HFF-Myc (cell line): ENCODE measurements at places on chromosomes 4 and X.

GRCh38 chr4:141339966-141340365, 119.3 kb downstream of the ZNF330 start:
- DNase-seq = no peak

DNA sequence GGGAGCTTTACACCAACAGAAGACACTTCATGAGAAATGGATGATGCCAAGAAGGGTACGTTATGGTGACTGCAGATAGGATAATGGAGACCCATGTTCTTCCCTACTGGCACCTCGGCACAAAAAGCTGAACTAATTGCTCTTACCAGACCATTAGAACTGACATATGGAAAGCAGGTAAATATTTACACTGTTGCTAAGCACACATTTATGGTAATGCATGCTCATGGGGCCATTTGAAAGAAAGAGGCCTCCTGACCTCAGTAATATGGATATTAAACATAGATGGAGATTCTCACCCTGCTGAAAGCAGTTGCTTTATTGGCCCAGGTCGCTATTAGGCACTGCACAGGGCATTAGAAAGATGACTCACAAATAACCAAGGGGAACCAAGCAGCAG, 1759.6 kb downstream of the C4orf33 start:
- DNase-seq = no peak

DNA sequence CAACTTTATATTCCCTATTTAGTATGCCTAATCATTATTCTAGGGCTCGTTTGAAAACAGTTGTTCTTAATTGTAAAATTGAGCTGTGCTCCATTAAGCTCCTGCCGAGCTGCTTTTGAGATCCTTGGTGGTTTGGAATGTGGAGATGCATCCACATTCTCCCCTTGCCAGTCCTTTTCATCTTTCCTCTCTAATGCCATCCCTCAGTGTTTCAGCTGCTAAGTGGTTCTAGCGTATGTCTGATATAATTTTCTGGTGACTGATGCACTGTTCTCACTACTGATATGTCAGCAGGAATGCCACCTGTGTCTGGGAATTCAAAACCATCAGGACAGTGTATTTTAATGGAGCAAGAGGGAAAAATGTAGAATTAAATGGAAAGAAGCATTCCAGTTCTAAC, 1085.0 kb downstream of the CCSER1 start:
- no peak for DNase-seq

DNA sequence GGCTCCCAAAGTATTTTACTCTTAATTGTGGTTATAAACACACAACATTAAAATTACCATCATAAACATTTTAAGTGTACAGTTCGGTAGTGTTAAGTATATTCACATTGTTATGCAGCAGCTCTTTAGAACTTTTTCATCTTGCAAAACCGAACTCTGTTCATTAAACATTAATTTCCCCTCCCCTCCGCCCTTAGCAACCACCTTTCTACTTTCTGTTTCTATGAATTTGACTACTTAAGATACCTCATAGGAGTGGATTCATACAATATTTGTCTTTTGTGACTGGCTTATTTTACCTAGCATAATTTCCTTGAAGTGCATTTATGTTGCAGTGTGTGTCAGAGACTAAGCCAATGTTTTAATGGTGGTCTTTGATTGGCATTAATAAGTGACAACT, 32.6 kb downstream of the IL13RA1 start:
- DNase-seq = no peak

DNA sequence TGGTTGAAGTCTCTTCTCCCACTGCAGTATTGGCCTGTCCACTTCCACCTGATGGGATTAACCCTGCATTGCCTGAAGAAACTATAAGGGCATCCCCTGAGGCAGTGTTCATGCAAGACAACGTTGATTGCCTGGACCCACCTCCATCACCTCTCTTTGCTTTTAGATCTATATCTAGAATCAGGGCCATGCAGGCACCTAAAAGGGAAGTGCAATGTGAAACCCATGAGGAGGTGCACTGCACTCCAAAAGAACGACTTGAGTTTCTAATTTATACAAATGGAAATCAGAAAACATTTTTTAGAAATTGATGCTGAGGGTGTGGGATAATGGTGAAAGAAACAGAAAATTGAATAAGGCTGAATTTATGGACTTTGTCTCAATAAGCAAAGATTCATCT, 694.4 kb downstream of the TRAM1L1 start:
- DNase-seq = no peak

DNA sequence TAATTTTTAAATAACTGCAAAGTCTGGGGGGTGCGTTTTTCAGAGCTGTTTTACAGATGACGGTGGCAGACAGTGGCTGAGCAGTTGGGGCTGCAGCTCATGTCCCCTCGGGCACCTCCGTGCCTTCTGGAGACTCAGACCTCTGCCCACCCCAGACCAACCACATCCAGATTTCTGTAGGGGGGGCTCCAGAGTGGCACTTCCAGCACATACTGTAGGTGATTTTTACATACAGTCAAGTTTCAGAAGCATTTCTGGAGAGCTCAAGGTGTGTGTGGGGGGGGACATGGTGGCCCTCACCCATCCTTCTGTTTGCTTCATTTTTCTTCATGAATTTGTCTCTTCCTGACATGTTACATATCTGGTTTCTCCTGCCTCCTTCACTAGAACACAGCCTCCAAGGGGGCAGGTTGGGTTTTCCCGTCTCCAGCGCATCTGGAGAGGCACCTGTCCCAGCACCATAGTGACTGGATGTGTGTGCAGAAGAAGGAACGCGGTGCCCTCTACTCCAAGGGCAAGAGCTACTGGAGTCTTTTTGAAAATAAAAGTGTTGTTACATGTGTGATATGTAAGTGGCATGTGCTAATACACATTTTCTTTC, 37.5 kb downstream of the TMEM271 start:
- DNase-seq = no peak

- DNase-seq = no peak
These were observed 194.3 kb downstream of the SLC4A4 start for GRCh38 chr4:71533121-71533520.

DNA sequence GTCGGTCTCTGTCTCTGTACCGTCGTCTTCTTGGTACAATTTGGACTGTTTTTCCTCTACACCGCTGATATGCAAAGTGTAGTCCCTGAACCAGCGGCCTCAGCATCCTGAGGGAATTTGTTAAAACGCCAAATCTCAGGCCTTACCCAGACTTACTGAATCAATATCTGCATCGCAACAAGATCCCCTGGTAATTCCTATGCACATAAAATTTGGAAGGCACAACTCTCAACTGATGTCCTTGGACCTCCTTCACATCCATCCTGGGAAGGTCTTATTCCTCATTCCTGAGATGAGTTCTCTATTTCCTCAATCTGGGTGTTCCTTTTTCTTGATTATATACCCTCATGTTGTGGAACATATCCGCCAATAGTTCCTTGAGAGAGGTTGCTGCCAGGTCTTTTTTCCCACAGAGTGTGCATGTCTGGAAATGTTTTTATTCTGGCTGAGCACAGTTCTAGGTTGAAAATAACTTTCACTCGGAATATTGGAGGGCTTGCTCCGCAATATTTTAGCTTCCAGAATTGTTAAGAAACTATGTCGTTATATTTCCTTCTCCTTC, 738 bp upstream of the HPF1 start:
- no peak for DNase-seq
